Breast epithelium (tissue), 4 donors: ENCODE measurements at places on chromosomes 4 and X. TPM values are rescaled to one million over a fixed set of nuclear protein-coding genes. Genes with fewer than 3 reads are reported as not detected.

The UNC5C gene
- total RNA-seq: 6.2 TPM

The MAP7D3 gene
- total RNA-seq: 10.5 TPM

The ZFP42 gene
- not detected for total RNA-seq

The ARFIP1 gene
- 25.3 TPM for total RNA-seq

DNA sequence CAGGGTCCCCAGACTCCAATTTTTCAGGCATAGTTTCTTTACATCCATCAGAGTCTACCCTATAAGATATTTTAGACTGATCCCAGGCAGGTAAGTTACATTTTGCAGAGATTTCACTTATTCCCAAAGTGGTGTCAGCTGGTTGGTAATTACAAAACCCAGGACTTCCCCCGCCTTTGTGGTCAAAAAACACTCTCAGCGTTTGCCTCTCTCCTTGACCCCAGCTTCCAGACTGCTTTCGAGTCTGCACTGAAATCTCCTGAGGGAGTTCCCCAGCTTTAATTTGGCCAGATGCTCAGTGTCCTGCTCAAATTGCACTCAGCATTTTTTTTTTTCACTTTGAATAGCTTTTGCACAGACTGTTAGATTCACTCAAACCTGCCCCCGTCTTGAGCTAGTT, 11.2 kb upstream of the AMOT start:
- no peaks in the 10 kb centered on the region for H3K36me3 ChIP-seq
- no peak overlapping the region for H3K4me3 ChIP-seq
- no peak for DNase-seq
- no peaks in the 10 kb centered on the region for H3K27me3 ChIP-seq

DNA sequence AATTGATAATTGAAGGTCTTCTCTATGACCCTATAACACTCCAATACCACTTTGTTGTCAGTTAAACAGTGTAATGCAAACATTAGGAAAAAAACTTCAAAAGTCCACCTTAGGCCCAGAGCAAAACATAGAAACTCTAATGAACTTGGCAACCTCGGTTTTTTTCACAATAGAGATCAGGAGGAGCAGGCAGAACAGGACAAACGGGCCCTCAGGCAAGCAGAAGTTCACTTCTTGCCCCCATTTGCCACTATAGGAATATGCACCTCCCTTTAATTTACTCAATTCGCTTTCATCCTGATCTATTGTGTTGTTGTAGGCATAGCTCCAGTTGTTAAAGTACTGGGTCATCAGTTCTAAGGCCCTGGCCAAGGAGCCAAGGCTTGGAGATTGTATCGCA, 18.2 kb downstream of the ACOX3 start:
- peaks cover 16% of the 10 kb centered on the region for H3K4me1 ChIP-seq
- peak; percentile 71 for DNase-seq
- H3K36me3 ChIP-seq: no peaks in the 10 kb centered on the region
- H3K27ac ChIP-seq: peak overlapping the region; percentile 71
- no peaks in the 10 kb centered on the region for H3K27me3 ChIP-seq
- no peak overlapping the region for H3K4me3 ChIP-seq

DNA sequence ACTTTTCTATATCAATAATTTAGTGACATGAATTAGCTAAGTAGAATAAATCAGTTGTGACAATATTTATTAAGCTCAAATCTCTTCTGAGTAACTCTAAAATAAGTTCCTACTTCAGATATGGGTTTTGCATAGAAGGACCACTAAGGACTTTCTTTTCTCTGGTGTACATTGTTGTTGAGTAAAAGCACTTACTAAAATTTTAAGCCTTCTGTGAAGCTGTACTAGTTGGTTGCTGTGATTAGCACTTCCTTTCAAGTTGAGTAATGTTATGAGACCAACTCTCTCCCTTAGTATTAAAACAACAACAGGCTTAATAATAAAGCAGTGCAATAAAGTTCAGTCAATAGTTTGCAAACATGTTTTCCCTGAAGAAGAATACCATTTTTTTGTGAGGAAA, 667.4 kb upstream of the NDST4 start:
- no peaks in the 10 kb centered on the region for H3K27me3 ChIP-seq
- H3K4me1 ChIP-seq: no peaks in the 10 kb centered on the region
- H3K27ac ChIP-seq: no peak overlapping the region
- no peak overlapping the region for H3K4me3 ChIP-seq
- H3K36me3 ChIP-seq: no peaks in the 10 kb centered on the region

DNA sequence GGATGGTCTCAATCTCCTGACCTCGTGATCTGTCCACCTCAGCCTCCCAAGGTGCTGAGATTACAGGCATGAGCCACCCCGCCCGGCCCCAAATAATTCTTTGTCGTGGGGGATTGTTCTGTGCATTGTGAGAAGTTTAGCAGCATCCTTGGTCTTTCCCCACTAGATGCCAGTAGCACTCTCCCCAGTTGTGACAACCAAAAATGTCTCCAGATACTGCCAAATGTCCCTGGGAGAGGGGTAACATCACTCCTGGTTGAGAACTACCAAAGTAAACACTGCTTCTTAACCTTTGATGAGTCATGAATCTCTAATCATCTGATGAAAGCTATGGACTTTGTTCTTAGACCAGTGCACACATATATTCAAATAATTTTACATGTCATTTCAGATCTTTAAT, 90.7 kb upstream of the BRS3 start:
- no peak overlapping the region for H3K27ac ChIP-seq
- H3K36me3 ChIP-seq: no peaks in the 10 kb centered on the region
- DNase-seq: no peak
- H3K4me3 ChIP-seq: no peak overlapping the region
- no peaks in the 10 kb centered on the region for H3K4me1 ChIP-seq

DNA sequence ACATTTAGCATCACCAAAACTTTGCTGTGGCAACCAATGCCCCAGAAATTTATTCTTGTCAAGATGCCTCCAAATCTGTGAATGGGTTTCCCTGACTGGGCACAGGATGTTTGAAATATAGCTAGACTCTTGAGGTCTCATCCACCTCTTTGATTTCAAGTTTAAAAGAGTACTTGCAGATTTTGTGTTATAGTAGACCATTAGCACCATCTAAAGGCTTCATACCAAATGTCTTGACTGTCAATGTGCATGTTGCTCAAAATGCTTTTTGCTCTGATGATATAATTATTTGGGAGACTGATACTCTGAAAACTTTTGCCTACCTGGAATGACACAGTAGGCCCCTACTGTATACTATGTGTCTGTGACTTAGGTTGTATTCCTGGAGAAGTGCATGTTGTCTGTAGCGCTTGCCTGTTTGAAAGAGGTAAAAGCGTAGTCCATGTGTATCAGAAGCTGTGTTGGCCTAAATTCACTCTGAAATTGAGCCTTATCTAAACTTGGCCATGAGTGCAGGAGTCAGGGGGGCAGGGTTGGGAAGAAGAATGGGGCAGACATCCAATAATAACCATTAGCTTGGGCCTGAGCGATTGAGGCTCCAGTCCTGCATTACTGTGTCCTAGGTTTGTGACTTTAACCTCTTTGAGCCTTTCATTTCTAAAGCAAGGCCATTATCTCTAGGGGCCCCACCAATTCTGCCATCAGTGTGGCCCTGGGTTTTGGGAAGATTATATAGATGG, 33.8 kb downstream of the NDP start:
- H3K36me3 ChIP-seq: no peaks in the 10 kb centered on the region
- no peaks in the 10 kb centered on the region for H3K27me3 ChIP-seq
- no peak overlapping the region for H3K4me3 ChIP-seq
- no peaks in the 10 kb centered on the region for H3K4me1 ChIP-seq
- no peak for DNase-seq
- H3K27ac ChIP-seq: no peak overlapping the region

GRCh38 chr4:168766604-168767316, 243.3 kb downstream of the CBR4 start:
- DNase-seq: no peak
- H3K4me1 ChIP-seq: no peaks in the 10 kb centered on the region
- no peaks in the 10 kb centered on the region for H3K36me3 ChIP-seq
- no peak overlapping the region for H3K4me3 ChIP-seq

- H3K27ac ChIP-seq: no peak overlapping the region
- no peak for DNase-seq
- H3K36me3 ChIP-seq: no peaks in the 10 kb centered on the region
- no peaks in the 10 kb centered on the region for H3K4me1 ChIP-seq
- no peak overlapping the region for H3K4me3 ChIP-seq
- no peaks in the 10 kb centered on the region for H3K27me3 ChIP-seq
These were observed 38.5 kb upstream of the HERC5 start for GRCh38 chr4:88418411-88418810.
